Stimulated activated CD4-positive, alpha-beta T cell treated with anti-CD3 and anti-CD28 coated beads, TNF-alpha, amount 100 ng/mL, for 1 hour (primary cell): ENCODE measurements at places on chromosomes 13 and 19.

GRCh38 chr13:101346942-101347728, 69.2 kb downstream of the NALCN start:
- DNase-seq: no peak

GRCh38 chr13:46621792-46622629, 69.0 kb downstream of the LRCH1 start:
- DNase-seq: no peak

DNA sequence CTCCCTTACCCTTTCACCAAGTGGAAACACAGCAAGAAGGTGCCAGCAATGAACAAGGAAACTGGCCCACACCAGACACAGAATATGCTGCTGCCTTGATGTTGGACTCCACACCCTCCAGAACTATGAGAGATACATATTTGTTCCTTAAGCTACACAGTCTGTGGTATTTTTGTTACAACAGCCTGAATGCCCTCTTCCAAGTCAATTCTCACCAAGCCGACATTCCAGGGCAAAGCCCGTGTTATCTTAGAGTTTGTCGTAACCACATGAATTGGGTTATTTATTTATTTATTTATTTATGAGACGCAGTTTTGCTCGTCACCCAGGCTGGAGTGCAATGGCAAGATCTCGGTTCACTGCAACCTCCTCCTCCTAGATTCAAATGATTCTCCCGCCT, 14.9 kb downstream of the FGF21 start:
- DNase-seq: no peak

GRCh38 chr13:113747291-113747833, 11.7 kb upstream of the TMEM255B start:
- no peak for DNase-seq

- no peak for DNase-seq
These were observed 411.6 kb upstream of the SLITRK5 start for GRCh38 chr13:87259479-87260083.

DNA sequence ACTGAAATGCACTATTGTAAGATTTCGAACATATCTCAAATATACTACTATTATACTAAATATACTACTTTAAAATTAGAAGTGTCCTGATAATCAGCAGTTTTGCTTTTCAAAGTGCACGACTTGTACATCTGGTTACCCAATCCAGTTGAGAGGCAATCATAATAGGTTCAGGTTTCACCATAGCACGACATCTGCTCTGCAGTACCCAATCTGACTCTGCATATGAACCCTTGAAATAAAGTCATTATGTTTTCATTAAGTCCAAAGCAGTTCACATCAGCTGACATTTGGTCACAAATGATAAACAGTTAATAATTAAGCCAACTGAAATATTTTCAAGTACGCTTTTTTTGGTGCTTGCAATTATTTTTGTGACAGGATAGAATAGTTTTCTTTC, 90.6 kb downstream of the PCDH9 start:
- no peak for DNase-seq

GRCh38 chr13:99860745-99861144, 110.8 kb downstream of the ZIC5 start:
- no peak for DNase-seq
